ENCODE measurements at places on chromosomes 2 and 18. TPM values are rescaled to one million over a fixed set of nuclear protein-coding genes. Genes with fewer than 3 reads are reported as not detected.

DNA sequence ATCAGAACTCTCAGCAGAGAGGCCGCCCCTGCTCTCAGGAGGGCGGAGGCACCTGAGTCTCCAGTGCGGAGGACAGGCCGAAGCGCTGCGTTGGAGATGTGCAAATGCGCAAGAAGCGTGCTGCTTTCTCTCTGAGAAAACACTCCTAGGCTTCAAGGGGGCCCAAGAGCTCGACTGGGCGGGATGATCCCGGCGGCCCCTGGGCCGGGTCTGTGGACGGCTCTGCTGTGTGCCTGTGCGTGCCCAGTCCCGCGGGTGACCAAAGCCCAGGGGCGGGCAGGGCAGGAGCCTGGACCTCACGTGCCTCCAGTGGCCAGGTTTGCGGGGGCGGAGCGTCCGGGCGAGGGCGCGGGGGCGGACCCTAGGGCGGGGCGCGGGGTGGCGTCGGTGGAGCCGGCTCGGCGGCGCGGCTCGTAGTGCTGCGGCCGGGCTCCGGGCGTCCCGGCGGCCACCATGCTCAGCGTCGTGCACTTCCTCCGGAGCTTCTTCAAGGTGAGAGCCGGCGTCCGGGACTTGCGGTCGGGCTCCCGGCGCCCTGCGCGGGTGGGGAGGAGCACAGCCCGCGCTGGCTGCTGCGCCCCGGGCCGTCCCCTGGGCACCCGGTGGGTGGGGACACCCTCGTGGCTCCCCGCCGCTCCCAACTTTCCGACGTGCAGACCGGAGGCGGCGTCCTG, at the start of gene ARHGEF4:
ARHGEF4 (plus strand) TSS at position 414 of the 674 bp plus-strand sequence; CDS start at position 454, 40 bp downstream.
- no peak for DNase-seq

- DNase-seq, result no peak
Measured at GRCh38 chr2:148968776-148969319, 69.7 kb upstream of the LYPD6B start.

GRCh38 chr2:209426432-209426831, 2.6 kb downstream of the MAP2 start:
- DNase-seq, result no peak

SLC23A3 gene
- total RNA-seq, result 1.3 TPM

GRCh38 chr2:181978351-181979150, 7.1 kb upstream of the PPP1R1C start:
- no peak for DNase-seq

GRCh38 chr2:181141676-181142075, 161.3 kb downstream of the UBE2E3 start:
- no peak for DNase-seq

DNA sequence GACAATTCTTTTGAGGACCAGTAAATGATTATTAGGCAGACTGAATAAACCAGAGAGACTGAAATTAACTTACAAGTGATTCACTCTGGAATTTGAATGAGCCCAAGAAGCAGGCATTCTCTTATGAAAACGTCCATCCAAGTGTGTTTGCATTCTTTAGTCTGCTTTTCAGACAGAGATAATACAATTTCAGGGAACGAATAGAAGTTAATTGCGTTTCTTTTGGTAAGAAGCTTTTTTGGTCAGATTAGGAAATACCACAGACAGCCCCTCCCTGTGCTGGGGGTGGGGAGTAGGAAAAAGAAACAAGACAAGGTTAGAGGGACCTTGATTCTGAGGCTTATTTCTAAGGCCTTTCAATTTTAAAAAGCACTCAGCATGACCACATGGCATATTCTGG, 874.4 kb downstream of the SUCLG1 start:
- no peak for DNase-seq

GRCh38 chr2:189515264-189515663, 65.3 kb downstream of the SLC40A1 start:
- DNase-seq, result no peak

GRCh38 chr2:54629914-54630857, 93.3 kb upstream of the EML6 start:
- DNase-seq, result no peak

DNA sequence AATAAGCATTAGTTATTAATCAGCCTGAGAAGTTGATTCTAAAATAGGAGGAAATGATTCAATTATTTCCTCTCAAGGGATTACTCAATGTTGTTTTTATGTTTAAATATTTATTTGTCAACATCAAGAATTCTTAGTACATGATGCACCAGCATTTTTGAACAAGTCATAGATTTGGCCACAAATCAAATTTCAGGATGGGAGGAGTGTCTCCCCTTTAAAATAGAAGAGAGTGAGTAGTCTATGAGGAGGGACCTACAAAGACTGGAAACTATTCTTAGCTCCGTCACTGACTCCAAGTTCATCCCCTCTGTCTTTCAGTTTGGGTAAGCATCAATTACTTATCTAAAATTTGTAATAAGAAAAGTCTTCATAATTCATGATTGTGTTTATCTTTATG, 18.6 kb upstream of the IL18R1 start:
- DNase-seq, result no peak

DNA sequence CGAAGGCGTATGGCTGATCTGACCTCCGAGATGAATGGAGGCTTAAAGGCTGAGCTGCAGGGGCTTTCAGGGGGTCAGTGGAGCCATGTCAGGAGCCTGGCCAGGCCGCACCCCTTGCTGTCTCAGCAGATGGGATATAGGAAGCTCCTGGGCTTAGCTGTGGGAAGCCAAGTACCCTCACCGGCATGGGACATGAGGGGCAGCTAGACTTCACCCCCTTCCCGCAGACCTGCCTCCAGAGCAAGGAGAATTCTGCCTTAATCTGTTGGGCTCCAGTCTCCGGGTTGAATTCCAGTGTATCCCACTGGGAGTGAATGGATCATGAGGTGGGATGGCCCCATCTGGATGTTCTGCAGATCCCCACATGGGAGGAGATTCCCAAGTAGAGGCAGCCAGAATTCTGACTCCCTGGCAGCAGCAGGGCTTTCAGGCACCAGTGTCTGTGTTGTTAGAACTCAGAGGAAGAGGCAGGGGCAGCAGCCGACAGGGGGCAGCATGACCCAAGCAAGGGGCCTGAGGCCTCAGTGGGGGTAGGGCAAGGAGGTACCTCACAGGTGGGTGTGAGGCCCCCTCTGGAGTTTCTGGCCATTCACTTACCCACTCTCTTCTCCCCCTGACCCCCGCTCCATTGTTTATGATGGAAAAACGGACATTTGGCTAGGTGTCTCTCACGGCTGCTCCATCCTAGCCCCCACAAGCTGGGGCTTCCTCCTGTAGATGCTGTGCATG, 19.1 kb downstream of the CAPG start:
- DNase-seq, result peak; percentile 68

GRCh38 chr18:73707035-73707434, 440.6 kb downstream of the FBXO15 start:
- DNase-seq, result no peak

GRCh38 chr2:98869272-98869641, 66.8 kb downstream of the CRACDL start:
- DNase-seq, result no peak

GRCh38 chr2:191703079-191703725, 25.3 kb downstream of the NABP1 start:
- DNase-seq, result no peak

DNA sequence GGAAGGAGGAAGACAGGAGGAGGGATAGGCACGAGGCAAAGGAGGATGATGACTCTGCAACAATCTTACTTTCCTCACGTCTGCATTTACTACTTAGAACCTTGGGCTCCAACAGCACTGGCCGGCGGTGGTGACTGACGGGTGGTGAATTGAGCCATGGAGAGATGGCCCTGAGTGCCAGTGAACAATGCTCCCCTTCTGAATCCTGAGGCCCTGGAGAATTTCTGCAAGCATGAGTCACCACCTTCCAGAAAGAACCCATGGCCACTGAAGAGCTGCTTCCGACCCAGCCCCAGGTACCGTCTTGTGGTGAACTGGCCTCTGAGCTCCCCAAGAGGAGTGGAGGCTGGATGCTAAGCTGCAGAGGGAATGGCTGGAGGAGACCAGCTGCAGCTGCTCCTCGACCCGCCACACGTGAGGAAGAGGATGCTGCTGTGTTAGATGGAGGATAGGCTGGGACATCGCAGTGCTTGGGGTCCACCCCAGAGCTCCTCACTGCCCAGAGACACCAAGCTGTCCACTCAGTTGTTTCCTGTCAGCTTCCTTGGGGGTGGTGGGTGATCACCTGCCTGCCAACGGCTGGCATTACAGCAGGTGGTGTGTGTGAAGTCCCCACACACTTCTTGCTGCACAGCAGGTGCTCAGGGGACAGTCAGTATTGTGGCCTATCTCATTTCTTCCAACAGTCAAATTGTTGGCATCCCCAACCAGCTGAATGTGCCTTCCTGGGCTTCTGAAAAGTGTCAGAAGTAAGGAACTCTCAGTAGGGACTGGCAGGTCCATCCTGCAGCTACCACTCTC, 186.5 kb upstream of the ID2 start:
- no peak for DNase-seq

- DNase-seq, result no peak
Measured at GRCh38 chr2:195395362-195395761, 261.7 kb upstream of the SLC39A10 start.

MRPS9 gene
- 21.3 TPM for total RNA-seq

SYT4 gene
- 94.7 TPM for total RNA-seq

FSIP2 gene
- 2.2 TPM for total RNA-seq

GRCh38 chr18:9732031-9732430, 23.9 kb downstream of the RAB31 start:
- DNase-seq, result no peak

LOXHD1 gene
- total RNA-seq, result 1.6 TPM

RTP5 gene
- 15.7 TPM for total RNA-seq

DNA sequence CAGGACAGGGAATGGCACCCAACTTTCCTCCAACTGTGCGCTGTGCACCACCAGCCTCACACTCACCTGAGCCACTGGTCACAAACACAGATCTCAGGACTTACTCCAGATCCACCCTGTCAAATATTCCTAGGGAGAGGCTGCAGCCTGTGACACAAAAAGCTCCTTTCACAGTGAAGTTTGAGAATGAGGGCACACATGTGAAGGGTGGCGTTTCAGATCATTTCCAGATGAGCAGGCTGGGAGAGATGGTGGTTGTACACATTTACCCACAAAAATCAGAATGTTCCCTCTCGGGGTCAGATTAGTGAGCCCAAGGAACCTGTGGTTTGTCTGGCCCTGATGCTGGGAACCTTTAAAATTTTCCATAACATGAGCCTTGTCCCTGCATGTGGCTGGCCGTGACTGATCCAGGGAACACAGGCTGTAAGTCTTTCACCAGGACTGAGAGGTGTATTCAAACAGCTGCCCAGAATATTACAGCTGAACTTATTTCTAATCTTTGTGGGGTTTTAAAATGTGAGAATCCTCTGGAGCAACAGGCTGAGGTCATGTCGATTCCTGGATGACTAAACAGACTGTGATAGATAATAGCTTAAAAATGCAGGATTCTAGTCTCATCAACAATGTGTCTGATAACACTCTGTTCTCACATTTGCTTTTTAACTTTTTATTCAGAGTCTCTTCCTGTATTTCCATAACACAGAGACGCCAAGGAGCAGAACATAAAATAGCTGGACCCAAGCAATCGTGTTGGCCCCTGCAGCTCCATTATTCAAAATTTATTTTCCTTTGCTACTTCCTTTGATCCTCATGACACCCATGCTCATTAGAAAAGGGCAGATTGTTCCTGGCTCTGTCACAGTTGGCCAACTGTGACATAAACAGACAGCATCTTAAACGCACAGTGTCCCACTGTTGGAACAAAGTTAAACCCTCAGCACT, 35.5 kb downstream of the IL1R2 start:
- no peak for DNase-seq

BMP10 gene
- not detected for total RNA-seq

DNA sequence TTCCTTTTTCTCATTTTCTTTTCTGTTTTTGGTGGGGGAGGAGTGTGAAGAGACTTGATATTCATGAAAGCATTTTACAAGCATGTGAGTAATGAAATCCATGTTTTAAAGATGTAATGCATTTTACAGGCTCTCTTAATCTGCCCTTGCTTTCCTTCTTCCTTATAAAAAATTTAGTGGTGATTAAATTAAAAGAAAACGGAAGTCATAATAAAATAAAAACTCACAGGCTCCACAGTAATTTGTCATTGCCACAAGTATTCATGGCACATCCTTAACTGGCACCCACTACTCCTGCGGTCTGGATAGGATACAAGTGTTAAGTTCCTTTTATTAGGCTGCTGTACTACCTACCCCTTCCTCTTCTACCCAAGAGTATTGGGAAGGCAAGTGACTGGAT, 241.2 kb downstream of the SLC4A3 start:
- DNase-seq, result no peak

CDH7 gene
- total RNA-seq, result 12.0 TPM

CD28 gene
- total RNA-seq, result 0.32 TPM

- DNase-seq, result no peak
Measured at GRCh38 chr2:84999553-84999955, 28.6 kb downstream of the KCMF1 start.

DNA sequence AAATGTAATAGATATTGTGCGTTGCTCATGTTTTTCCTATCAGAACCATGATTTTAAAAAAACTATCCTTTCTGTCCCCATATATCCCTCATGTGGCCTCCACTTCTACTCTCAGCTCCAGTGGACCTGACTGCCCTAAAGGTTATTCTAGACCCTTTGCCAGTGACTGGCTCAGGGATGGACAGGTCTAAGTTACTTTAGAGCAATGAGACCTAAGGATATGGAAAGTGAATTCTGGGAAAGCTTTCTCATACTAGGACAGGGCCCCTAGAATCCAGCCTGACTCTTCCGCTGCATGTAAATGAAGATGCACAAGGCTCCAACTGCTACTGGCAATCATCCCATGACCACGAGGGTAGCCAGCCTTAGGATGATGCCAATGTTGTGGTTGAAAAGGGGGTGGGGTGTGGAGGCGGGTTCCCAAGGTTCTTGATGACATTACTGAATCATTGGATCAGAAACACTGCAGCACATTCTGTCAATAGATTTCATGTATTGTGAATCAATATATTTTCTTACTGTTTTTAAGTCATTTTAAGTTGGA, 21.3 kb downstream of the C2orf69 start:
- DNase-seq, result peak; percentile 85
